ENCODE measurements at places on chromosomes 6 and 20. TPM values are rescaled to one million over a fixed set of nuclear protein-coding genes. Genes with fewer than 3 reads are reported as not detected.

DNA sequence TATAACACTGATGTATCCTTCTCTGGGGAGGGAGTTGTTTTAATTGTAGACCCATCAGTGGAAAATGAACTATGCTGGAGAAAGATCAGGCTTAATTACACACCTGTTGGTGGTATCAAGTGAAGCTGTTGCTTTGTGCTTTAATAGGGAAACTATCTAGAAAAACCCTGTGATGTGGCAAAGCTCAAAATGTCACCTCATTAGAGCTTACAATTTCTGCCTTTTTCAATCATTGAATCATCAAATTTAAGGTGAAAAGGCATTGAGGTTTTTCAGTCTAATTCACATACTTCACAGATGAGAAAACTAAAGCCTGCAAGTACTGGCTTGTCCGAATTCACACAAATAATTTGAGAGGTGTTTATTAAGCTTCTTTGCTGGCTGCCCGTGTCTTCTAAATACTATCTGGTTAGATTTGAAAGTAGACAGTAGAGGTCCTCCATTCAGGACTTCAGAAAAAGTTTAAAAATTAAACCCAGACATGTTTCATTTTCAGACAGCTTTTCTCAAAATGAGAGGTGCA, 143.3 kb upstream of the MAP3K7 start:
- DNase-seq: no peak

DNA sequence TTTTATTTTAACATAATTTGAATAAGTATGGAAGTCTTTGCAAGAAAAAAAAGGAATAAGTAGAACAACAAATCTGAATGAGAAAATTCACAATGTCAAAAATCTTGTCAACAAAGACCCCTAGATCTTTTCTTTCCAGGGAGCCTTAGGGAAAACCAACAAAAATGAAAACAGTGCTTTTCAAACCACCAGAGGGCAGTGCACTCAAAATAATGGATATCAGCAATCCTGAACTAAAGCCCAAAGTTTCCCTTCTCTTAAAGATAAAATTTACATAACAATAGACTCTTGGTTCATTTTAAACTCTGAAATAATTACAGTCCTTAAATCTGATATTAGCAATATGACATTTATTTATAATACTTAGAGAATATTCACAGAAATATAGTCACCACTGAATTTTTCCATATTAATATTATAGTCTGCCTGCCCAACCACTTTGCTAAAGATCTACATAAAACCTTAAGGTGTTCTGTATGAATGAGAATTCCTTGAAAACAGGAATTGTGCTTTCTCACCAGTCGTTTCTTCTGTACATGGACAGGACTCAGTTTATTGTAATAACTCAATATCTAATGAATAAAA, 105.3 kb upstream of the BMP5 start:
- DNase-seq: peak; percentile 57

DNA sequence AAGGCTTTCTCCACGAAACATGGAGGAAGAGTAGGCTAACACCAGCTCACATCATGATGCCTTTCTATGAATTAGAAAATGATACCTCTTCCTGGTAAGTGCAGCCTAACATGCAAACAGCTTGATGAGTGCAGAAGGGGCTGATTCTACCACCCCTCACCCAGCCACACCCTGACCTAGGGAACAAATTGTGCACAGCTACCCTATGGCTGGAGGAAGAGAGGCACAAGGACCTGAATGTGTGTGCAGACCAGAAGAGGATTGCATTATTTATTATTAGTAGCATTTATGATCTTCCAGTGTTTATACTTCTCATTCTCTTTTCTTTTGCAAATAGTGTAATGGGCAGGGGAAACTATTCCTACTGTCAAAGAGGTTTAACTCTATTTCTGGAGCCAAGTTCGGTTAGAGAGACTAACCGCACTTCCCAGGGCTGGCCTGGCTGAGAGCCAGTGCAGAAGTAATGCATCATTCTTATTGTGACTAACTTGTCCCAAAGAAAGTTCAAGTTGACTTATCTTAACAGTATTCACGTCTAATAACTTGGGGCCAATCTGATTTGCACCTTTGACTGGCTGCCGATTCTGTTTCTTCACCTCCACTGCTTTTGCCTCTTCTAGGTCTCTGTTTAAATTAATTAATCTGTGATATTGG, 237.5 kb downstream of the CD83 start:
- DNase-seq: peak; percentile 33

DNA sequence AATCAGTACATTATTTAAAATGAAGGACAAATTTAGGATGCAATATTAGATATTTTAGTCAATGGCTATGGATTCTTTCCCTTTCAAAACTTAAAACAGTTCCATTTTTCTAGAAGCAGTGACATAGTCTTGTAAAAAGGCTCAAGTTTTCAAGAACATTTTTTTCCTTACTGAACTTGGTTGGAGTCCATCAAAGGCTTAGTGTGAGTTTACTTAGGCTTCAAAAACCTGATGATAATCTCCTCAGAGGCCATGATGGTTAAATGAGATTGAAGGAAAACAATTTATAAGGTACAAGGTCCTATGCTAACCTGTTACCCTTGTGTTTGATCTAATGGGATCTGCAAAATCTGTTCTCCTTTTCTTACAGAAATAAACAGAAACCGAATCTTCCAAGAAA, 531.8 kb downstream of the UTRN start:
- DNase-seq: no peak

DNA sequence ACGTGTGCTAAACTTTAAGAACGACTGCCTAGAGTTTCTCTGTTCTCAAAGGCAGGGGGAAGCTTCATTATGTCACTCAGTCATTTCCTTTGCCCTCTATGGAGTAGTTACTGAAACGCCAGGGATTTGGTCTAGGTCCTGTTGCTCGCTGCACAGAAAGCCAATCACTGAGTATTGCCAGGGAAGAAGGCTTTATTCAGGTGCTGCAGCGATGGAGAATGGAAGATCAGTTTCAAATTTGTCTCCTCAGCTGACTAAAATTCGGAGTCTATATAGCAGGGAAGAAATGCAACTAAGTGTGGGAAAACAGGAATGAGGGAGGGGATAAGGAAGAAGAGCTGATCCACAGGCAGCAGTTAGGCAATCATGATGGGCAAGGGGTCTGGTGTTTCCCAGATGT, 75.8 kb downstream of the QRSL1 start:
- DNase-seq: no peak

DNA sequence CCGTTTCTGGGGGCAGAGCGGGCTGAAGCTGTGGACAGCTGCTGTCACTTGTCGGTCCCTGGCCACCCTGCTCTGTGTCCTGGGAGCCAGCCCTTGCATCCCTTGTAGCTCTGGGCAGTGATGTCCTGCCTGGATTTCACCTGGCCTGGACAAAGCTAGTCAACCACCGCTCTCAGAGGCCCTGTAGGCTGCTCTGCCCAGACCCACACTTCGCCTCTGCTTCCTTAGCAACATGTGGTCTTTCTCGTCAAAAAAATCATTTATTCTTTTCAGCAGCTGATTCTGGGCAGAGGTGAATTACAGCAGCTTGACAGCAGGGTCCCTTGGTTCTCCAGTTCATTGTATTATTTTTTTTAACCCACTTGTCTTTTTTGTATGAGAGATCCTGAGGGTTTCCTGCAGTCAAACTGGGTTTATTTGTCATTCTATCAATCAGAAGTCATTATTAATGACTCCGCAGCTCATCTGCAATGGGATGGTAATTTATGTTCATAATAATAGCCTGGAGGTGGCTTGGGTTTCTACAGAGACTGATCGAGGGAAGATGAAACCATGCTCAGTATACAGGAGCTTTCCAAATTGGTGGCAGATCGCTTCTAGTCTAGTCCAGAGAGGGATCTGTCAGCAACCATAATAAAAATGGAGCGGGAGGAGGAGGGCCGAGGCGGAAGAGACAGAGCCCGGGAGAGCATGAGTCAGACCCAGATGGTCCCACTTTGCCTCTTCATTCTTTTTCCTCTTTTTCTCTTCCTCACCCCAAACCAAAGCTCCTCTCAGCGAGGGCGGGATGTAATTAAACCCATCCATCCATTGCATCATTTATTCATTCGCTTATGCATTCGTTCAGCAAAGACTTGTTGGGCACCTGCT, 22.4 kb downstream of the EDN3 start:
- no peak for DNase-seq

DNA sequence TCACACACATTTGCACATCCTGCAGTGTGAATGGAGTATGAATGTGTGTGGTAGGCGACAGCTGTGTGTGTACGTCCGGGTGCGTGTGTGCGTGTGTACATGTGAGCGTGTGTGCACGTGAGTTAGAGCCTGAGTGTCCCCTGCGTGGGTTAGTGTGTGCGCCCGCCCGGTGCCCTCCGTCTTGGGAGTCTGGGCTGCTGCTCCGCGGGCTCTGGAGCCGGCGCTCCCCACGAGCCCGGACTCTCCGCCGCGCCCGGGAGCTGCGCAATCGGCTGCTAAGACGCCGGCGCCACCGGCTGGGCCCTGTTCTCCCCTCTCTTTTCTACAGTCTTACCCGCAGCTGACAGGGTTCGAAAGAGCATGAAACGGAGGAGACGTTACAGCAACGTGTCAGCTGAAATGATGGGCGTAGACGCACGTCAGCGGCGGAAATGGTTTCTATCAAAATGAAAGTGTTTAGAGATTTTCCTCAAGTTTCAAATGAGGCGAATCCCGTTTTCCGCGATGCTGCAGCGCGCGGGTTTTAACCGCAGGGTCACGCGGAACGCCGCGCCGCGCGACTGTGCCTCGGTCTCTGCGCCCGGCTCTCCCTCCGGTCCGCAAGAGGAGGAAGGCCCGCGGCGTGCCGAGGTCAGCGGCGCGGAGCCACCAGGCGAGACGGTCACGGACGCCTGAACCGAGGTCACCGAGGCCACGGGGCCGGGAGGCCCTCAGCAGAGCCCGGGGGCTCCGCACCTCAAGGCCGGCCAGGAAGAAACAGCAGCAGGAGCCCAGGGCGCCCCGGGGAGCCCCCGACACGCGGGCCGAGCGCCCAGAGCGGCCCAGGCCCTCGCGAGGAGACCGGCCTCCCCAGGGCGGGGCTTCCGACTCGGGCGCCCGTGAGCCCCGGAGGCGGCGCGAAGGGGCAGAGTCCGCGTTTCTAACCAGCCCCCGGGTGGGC, 95.3 kb upstream of the BHLHE23 start:
- DNase-seq: peak; percentile 34

DNA sequence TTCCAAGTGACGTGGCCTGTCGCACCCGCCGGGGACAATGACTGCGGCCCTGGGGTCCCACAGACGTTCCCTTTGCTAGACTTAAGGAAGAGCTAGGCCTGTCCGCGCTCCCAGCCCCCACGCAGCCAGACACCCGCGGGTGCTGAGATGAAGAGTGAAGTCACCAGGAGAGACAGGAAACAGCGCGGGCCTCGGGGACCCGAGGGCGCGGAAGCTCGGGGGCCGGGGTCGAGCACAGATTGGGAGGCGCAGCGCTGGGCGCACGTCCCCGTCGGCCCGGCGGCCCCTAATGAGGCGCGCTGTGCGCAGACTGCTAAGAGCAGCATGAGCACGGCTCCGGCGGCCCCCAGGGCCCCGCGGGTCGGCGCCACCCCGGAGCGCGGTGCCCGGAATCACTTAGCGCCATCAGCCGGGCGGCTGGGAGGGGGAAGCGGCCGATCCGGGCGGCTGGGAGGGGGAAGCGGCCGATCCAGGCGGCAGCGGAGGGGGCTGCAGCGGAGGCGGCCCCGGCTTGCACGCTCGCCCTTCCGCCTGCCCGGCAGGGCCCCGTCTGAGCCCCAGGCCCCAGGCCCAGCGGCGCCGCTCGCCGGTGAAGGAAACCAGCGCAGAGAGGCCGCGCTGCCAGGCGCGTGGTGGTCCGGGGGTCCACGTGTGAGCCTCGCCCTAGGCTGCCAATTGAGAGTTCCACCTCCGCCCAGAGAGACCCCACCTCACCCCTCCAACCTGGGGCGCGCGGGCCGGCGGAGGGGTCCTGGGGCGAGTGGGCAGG, 8.3 kb upstream of the AVP start:
- no peak for DNase-seq

DNA sequence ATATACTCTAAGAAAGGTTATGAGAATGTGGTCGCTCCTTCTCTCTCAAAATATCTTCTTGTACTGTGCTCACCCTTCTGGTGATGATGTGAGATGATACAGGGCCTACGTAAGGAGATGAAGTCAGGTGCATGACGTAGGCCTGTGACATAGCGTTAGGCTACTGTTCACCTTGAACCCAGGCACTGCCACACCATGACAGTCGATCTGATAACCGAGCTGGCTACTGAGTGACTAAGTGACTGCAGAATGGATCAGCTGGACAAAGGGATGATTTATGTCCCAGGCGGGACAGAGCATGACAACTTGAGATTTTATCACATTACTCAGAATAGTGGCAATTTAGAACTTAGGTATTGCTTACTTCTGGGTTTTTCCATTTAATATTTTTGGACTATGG, 11.2 kb downstream of the SLC24A3 start:
- no peak for DNase-seq

DNA sequence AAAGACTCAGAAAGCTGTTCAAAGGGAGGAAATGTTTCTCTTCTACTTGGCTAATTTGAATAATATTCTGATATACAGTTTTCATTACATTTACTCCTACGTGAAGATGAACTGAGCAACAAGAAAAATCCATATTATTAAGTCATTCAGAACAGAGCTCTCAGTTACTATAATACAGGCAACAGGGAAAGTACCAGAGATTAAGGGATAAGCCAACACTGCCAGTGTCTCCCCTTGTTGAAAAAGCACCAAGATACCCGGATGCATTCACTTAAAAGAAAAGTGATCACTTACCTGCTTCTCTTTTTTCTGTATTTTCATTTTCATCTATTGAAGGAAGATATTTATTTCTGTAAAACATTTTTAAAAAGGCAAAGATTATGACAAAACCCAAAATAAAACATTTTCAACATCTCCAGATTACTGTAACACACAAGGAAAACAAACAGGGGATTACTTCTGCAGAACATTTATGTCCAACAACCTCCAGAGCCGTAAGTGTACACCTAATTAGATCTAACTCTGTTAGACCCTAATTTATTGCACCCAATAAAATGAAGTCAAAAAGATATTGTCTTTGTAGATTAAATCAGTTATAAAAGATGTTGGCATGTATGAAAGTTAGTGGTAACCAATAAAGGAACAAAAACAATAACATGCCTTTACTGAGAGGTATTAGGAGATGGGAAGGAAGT, 67.0 kb downstream of the CHD6 start:
- no peak for DNase-seq

GRCh38 chr6:56787209-56787608, 144.5 kb upstream of the DST start:
- no peak for DNase-seq

- DNase-seq: no peak
Observed at GRCh38 chr6:33716379-33716778, 4.9 kb upstream of the UQCC2 start.

- DNase-seq: no peak
Observed at GRCh38 chr6:77361018-77361417, 102.3 kb downstream of the HTR1B start.

Gene DUSP15
- 17.9 TPM for polyA plus RNA-seq

Gene ADGRF4
- polyA plus RNA-seq: 0.53 TPM
